NCI-H2171 (cell line): ENCODE measurements at places on chromosomes 11 and 22.
A peak's percentile ranks its signal among the peaks of the same experiment; 100 is the strongest.

- no peak for DNase-seq
Observed at GRCh38 chr22:22075382-22076163, 93.0 kb upstream of the TOP3B start.

DNA sequence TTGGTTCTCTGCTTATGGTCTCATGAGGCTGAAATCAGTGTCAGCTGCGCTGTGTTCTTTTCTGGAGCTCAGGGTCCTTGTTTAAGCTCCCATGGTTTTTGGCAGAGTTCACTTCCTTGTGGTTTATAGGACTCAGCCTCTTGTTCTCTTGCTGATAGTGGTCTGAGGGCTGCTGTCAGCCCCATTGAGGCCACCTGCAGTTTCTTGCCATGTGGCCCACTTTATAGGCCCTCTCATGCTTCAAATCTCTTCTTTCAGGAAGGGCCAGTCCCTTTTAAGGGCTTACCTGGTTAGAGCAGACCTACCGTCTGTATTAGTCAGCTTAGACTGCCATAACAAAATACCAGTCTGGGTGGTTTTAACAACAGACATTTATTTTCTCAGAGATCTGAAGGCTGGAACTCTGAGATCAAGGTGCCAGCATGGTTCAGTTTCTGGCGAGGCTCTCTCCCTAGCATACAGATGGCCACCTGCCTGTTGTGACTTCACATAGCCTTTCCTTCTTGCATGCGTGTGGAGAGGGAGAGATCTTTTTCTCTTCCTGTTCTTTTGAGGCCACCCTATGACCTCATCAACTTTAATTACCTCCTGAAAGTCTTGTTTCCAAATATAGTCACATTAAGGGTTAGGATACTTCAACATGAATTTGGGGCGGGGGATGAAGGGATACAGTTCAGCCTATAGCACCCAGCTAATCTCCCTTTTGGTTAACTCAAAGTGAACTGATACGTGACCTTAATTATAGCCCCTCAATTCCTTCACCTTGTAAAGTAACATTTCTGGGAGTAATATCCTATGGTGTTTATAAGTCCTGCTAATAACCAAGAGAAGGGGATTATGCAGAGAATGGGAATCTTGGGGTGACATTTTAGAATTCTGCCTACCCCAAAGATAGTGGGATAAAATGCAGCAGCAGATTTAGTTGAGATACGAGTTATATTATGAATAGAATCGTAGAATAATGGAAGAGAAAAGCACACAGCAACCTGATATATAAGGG, 131.8 kb downstream of the UVRAG start:
- DNase-seq = no peak

DNA sequence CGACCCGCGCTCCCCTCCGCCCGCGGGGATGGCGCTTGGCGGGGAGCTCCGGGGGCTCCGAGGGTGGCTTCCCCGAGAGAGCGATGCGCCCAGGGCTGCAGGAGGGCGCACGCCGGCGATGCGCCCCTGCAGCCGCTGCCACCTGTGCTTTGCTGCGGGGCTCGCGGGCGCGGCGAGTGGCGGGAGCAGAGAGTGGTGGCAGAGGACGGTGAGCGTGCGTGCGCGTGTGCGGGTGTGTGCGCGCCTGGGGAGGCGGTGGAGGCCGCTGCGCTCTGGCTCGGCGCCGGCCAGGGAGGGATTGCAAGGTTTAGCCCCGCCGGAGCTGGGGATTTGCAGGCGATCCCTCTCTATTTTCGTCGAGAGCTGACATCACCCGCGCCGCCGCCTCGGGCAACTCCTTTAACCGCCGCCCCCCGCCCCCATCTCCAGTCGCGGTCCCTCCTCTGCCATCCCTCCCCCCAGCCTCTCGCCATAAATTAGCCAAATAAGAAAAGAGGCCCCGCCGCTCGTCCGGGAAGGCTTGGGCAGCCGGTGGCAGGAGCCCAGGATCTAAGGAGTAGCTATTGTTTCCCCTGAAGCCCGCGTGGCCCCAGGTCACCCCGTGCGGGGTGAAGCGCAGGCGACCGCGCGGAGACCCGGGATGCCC, at the start of gene SLC1A2:
TSS of gene SLC1A2 (minus strand) at position 375 of the 646 bp plus-strand sequence. CDS start 592 bp downstream, outside the sequence.
- peak; percentile 44 for DNase-seq

DNA sequence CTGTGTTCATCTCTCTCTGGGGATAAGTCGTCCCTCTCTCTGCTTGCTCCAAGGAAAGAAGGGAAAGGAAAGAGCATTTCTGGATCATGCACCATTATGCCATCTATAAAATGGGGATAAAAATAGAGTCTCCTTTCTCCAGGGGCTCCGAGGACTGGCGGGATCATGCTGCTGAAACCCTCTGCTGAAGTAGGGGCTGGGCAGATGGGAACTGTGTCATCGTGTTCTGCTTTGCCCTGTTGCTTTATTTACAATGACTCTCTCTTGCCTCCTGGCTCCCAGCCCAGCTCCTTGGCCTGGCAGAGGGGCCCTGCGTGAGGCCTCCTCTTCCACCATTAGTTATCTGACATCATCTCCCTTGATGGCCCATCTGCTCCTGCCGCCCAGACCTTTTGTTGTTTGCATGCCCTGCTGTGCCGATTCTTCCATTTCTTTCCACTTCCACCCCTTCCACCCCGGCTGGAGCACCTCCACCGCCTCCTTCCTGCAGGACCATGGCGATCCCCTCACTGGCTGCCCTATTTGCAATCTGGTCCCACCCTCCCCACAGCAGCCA, 200.9 kb downstream of the MYO18B start:
- DNase-seq = peak; percentile 95

GRCh38 chr11:11661326-11662040, 39.7 kb upstream of the GALNT18 start:
- DNase-seq = no peak

DNA sequence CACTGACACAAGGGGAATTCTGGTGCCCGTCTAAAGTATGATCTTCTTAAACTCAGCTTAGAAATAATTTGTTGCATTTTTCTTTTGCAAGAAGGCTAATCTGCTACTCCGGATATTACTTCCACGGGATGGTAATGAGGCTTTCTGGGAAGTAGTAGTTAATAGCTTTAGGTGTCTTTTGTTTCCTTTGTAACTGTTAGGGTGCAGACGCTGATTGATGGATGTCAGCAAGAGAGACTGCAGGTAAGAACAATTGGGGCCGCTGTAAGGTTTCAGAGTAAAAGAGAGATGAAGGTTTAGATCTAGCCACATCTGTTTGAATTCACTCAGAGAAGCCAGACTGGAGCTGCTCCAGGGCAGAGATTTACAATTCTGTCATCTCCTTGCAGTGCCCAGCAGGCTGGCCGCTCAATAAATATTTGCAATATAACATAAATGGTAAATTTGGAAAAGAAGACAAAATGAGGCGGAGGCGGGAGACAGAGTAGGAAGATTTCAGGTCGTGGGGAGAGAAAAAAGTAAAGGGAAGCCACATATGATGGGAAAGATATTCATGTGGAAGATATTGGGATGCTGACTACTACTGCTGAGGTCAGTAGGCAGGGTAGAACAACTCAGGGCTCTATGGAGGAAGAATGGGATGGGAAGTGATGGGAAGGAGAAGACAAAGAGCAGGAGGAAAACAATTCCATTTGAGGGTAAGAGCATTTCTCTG, 320.5 kb downstream of the AASDHPPT start:
- no peak for DNase-seq

GRCh38 chr11:46436113-46436512, 44.5 kb upstream of the CHRM4 start:
- no peak for DNase-seq

DNA sequence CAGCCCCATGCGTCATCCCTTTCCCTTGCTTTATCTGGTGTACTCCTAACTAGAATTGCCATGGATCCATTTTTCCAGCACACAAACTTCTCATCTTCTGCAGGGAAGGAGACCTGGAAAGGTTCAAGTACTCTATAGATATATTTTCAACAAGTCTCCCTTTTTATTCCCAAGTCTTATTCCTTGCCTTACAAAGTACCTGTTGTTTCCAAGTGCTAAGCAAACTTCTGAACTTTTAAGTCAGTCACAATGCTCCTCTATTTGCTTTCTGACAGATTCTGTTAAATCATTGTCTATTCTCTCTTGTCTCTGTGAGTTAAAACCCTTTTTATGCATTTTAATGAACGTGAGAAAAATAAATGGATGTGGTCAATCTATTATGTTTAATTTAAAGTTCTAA, 20.4 kb downstream of the CCDC73 start:
- DNase-seq = no peak

- no peak for DNase-seq
Observed at GRCh38 chr11:97815667-97816066, 1205.1 kb upstream of the CNTN5 start.

- no peak for DNase-seq
Observed at GRCh38 chr11:87398931-87399330, 361.2 kb downstream of the TMEM135 start.

- no peak for DNase-seq
Observed at GRCh38 chr11:60431251-60431650, 1.9 kb downstream of the MS4A5 start.

GRCh38 chr11:48063424-48063978, 83.1 kb downstream of the PTPRJ start:
- DNase-seq = no peak

DNA sequence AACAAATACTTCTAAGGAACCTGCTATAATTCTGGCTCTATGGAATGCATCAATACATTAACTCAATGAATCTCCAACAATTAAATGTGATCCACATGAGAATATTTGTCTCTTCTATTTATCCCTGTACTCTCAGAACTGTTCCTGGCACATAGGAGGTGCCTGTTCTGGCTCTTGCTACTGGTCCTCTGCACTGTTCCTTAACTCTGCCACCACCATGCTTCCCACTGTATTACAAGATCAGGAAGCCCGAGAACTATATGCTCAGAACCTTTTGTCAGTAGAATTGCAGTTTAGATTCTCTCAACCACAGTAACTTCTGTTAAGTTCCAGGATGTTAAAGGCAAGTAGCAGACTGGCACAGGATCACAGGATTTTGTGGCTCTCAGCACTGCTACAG, 376.3 kb upstream of the CCDC90B start:
- DNase-seq = no peak

DNA sequence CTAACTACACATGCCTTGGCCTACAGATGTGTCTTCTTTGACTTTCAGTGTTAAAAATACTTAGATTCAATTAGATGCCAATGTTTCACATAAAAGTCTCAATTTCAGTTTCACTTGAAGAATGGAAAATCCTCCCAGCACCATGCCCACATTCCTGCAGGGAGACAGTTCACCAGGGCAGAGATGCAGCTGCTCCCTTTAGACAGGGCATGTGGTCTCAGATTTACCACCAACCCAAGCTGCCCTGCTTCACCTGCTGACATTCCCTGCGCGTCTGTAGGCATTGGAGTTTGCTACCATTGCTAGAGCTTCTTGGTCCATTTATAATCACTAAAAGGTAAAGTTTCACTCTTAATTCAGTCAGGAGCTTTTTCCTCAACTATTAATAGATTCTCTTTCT, 113.9 kb downstream of the ARFGAP2 start:
- DNase-seq = no peak

DNA sequence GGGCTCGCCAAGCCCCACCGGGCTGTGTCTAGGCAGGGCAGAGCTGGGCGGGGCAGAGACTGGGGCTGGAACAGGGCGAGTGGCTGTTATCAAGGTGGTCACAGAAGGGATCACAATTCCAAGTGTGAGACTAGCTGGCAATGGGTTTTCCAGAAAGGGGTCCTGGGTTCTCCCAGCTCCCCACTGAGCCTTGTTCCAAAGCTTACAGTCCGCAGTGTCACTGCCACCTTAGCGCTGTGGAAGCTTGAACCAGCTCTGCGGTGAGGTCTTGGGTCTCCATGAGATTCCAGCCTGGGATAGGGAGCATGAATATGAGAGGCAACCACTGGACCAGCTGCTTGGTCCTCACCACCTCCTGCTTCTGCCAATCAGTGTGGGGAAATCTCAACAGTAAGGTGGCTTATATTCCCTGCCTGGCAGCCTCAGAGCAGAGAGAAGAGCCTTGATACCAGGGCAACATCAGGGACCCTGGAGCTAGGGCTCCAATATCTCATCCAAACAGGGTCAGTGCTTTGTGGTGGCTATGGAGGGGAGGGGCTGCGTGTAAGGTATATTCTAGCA, 831 bp downstream of the CD44 start:
- no peak for DNase-seq

- no peak for DNase-seq
Observed at GRCh38 chr11:27934830-27935145, 173.2 kb downstream of the KIF18A start.

DNA sequence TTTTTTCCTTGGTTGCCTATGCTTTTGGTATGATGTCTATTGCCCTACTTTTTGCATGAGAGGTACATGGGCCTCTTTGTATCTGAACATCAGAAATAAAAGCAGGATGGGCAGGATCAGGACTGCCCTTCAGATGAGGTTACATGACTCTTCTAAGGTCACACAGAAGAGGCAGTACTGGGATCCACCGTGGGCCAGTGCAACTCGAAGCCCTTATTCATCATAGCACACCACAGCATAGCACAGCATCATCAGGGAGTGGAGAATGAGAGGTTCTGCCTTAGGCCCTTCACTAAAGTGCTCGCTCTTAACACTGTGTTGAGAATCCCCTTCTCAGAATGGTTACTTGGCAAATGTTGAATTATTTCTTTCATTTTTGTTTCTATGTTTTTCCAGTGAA, 88.3 kb downstream of the C22orf31 start:
- no peak for DNase-seq

DNA sequence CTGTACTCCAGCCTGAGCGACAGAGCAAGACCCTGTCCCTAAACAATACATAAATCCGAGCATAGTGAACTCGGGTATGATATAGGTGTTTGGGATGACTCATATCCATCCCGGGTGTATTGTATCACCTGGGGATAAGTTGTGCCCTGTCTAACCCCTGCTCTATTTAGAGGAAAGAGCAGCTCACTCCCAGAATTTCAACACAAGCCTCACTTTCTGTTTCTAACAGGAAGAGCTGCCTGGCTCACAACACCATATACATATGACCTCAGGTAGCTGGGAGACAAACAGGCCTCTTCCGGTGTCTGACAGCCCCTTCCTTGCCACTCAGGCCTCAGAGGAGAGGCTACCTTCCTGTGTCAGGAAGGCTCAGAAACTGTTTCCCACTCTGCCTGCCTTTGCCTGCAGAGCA, 9.9 kb upstream of the MICALL1 start:
- DNase-seq = no peak

- DNase-seq = peak; percentile 89
Observed at GRCh38 chr11:65934014-65934413, 11.3 kb upstream of the TSGA10IP start.

GRCh38 chr11:36010010-36010740, 66.3 kb downstream of the LDLRAD3 start:
- peak; percentile 73 for DNase-seq
